ENCODE measurements at places on chromosomes 4 and X.

- DNase-seq = no peak
These were observed 67.0 kb downstream of the GPC3 start for GRCh38 chrX:133918361-133918771.

DNA sequence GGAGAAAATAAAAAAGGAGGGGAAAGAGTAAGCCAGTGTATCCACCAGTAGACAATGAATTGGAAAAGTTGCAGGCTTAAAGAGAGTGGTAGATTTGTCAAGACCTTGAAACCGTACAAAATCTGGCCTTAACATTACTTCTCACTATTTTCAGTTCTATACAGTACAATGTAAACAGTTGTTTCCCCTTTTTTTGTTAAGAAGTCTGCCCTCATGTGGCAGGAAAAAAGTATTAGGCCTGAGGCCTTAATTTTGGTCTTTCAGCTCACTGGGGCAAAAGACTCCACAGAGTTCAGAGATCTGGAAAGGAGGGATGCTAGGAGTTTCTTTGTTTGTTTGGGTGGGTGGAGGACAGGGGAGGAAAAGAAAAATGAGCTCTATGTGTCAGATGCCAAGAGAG, 92.8 kb upstream of the CCDC160 start:
- no peak for DNase-seq

DNA sequence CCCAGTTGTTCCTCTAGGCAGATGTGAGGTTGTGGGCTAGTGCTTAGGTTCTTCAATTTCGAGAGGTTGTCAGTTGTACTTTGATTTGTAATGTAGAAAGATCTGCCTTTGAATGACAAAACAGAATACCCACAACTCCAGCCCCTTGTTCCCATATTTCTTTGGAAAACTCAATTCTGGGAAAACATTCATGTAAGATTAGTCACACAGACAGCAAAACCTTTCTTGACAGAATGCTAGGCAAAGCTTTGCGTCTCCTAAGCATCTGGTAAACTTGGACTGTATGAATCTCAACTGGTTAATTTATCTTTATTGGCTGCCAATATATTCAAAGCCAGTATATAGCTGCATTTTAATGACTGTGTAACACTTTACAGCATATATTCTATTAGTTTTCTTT, 34.9 kb downstream of the NOCT start:
- no peak for DNase-seq

GRCh38 chr4:78971326-78971725, 32.1 kb upstream of the PAQR3 start:
- DNase-seq = no peak

- peak; percentile 62 for DNase-seq
These were observed 2.0 kb downstream of the TMEM255A start for GRCh38 chrX:120308959-120309872.
